ENCODE measurements at places on chromosomes 11 and 22.
A peak's percentile ranks its signal among the peaks of the same experiment; 100 is the strongest.

DNA sequence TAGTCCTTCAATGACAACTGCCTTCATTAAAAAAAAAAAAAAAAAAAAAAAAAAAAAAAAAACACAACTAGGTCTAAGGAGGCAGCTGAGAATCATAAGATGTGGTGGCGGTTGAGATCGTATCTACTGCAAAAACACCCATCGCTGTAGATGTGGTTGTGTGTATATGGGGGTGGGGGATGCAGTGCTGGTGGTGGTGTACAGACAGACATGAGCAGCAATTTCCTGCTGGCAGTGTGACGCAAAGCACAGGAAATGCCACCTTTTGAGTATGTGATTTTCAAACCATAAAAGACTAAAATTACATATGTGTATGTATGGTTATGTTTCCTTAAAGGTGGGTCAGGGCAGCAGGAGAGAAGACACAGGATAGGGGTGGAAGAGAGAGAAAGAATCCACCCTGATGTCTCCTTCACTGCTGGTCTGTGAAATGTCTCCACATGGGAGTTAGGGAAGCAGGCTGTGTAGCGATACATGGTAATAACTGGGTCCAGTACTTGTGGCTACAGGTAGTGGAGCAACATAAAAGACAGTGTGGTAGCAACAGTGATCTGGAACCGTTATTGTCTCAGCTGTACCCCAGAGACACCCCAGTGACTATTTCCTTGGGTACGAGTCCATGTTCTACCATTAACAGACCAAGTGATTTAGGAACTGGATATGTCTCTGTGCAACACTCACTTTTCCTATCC is 57.9 kb downstream of the SYTL2 start:
- no peak overlapping the region for H3K4me3 ChIP-seq
- no peak for DNase-seq
- H3K36me3 ChIP-seq = no peaks in the 10 kb centered on the region
- H3K27ac ChIP-seq = no peak overlapping the region
- no peaks in the 10 kb centered on the region for H3K27me3 ChIP-seq
- peaks cover 3% of the 10 kb centered on the region for H3K4me1 ChIP-seq

DNA sequence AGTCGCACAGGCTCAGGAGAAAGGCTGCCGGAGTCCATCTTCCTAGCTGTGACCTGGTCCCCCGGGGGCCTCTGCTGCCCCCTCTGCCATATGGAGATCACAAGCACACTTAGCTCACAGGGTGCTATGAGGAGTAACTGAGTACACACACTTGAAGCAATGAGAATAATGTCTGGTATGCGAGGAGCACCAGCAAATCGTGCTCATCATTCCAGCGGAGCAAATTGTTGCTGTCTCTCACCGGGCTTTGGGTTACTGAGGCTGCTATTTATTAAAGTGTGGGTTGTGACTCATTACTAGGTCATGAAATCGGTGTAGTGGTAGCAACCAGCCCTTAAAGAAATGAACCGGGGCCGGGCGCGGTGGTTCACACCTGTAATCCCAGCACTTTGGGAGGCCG is 48.1 kb upstream of the EIF3D start:
- no peak overlapping the region for H3K27ac ChIP-seq
- no peaks in the 10 kb centered on the region for H3K27me3 ChIP-seq
- H3K4me3 ChIP-seq = no peak overlapping the region
- no peaks in the 10 kb centered on the region for H3K36me3 ChIP-seq

GRCh38 chr22:46774253-46774979 is 12.0 kb downstream of the TBC1D22A start:
- no peaks in the 10 kb centered on the region for H3K36me3 ChIP-seq
- H3K27me3 ChIP-seq = no peaks in the 10 kb centered on the region
- DNase-seq = no peak
- H3K4me3 ChIP-seq = no peak overlapping the region
- H3K4me1 ChIP-seq = peaks cover 12% of the 10 kb centered on the region

GRCh38 chr11:95108159-95108611 is 18.5 kb downstream of the ENDOD1 start:
- no peak overlapping the region for H3K27ac ChIP-seq
- peak; percentile 40 for DNase-seq
- H3K36me3 ChIP-seq = no peaks in the 10 kb centered on the region
- no peak overlapping the region for H3K4me3 ChIP-seq

DNA sequence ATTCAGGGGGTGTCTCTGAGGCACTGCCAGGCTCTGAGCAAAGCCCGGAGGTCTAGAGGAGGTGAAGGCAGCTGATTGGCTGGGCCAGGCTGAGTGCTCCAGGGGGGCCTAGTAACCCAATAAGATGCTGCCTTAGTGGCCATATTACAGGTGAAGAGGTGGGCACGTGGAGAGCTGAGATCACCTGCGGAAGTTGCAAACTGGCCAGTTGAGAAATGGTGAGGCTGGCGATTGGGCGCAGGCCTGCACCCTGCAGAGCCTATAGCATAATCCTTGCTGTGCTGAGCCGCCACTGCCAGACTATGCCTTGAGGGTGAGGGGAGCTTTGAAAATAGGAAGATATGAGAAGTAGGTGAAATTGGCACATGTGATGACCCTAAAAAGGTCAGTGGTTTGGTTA is 21.7 kb downstream of the DERL3 start:
- no peaks in the 10 kb centered on the region for H3K27me3 ChIP-seq
- no peak for DNase-seq
- no peak overlapping the region for H3K27ac ChIP-seq
- no peaks in the 10 kb centered on the region for H3K4me1 ChIP-seq

DNA sequence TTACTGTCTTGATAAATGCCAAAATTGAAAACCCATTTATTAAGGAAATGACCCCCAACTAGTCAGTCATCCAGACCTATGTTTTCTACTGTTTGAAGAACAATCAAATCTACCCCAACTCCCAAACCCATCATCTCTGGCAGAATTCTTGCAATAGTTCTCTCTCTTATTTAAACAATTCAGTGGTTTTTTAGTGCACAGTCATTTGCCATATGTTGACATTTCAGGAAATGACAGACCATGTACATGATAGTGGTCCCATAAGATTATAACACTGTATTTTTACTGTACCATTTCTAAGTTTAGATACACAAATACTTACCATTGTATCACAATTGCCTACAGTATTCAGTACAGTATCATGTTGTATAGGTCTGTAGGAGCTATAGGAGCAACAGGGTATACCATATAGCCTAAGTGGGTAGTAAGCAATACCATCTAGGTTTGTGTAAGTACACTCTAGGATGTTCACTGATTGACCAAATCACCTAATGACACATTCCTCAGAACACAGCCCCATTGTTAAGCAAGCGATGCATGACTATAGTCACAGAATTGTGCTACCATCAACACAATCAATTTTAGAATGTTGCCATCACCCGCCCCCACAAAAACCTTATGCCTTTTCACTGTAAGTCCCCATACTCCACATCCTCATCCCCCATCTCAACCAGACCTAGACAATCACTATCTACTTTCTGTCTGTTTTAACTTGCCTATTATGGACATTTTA is 41.8 kb downstream of the MMP20 start:
- H3K4me1 ChIP-seq = no peaks in the 10 kb centered on the region
- no peaks in the 10 kb centered on the region for H3K27me3 ChIP-seq
- H3K27ac ChIP-seq = no peak overlapping the region
- no peak for DNase-seq
- H3K4me3 ChIP-seq = no peak overlapping the region

DNA sequence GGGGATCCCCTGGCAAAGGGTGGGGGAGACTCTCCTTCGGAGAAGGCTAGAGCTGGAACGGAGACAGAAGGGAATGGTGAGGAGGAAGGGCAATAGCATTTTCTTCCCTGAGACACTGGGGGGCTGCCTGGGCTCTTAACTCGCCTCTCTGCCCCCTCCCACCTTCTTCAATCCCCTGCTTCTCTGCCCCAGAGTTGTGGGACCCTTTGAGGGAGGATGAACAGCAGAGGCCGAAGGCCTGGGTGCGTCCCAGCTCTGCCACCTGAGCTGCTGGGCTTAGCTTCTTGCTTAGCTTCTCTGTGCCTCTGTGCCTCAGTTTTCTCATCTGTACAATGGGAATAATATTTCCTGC is 72.4 kb downstream of the RTL6 start:
- no peak overlapping the region for H3K27ac ChIP-seq
- peaks cover 4% of the 10 kb centered on the region for H3K4me1 ChIP-seq
- no peak for DNase-seq
- no peak overlapping the region for H3K4me3 ChIP-seq
- no peaks in the 10 kb centered on the region for H3K36me3 ChIP-seq

- peaks cover 2% of the 10 kb centered on the region for H3K36me3 ChIP-seq
- H3K27me3 ChIP-seq = no peaks in the 10 kb centered on the region
- H3K4me3 ChIP-seq = no peak overlapping the region
- no peaks in the 10 kb centered on the region for H3K4me1 ChIP-seq
These were observed 20.8 kb upstream of the RBM4B start for GRCh38 chr11:66698491-66698890.

DNA sequence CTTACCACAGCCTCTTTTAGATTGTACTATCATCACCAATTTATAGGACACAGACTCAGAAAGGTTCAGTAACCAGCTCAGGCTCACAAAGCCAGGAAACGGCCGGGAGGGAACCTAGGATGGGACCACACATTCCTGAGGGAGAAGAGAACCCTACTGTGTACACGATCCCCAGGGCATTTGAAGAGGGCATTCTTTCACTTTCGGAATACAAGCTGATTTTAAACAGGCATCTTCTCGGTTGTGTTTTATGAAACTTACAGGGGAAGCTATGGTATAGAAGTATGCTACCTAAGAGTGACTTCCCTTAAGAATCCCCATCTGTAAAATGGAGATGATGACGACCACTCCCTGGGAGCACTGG is 19.0 kb downstream of the SMCO4 start:
- no peak overlapping the region for H3K27ac ChIP-seq
- H3K4me3 ChIP-seq = no peak overlapping the region
- peaks cover 8% of the 10 kb centered on the region for H3K4me1 ChIP-seq

DNA sequence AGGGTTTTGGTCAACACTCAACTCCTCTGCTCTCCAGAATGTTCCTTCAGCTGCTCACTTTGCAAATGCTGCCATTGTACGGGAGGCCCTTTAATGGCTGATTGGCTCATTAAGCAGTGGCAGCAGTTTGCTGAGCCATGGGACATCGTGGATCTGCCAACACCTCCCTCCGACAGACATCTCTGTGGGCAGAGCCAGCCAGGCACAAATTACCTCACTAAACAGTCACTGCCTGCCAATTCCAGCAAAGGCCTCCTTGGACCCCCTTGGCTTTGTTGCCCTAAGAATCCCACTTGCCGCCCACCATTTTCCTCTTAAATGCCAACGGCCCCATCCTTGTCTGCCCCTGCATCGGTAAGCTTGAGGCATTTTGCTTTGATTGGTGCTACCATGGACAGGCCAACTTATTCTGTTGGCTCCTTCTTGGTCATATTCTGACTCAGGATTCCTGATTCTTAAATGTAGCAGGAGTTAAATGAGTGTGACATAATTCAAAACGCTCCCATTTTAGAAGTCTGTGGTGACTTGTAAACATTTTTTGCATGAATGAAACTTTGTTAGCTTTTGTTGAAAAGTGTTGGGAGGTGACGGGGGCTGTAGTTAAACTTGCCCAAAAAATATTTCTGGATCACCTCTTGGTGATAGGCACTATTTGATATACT is 57.5 kb upstream of the LMO2 start:
- H3K36me3 ChIP-seq = no peaks in the 10 kb centered on the region
- H3K27me3 ChIP-seq = no peaks in the 10 kb centered on the region
- no peak for DNase-seq
- H3K27ac ChIP-seq = no peak overlapping the region
- no peak overlapping the region for H3K4me3 ChIP-seq

GRCh38 chr22:33274214-33275072 is 216.3 kb upstream of the SYN3 start:
- peak; percentile 69 for DNase-seq
- H3K27ac ChIP-seq = no peak overlapping the region
- no peaks in the 10 kb centered on the region for H3K36me3 ChIP-seq
- no peaks in the 10 kb centered on the region for H3K27me3 ChIP-seq
- H3K4me3 ChIP-seq = no peak overlapping the region
- H3K4me1 ChIP-seq = no peaks in the 10 kb centered on the region

DNA sequence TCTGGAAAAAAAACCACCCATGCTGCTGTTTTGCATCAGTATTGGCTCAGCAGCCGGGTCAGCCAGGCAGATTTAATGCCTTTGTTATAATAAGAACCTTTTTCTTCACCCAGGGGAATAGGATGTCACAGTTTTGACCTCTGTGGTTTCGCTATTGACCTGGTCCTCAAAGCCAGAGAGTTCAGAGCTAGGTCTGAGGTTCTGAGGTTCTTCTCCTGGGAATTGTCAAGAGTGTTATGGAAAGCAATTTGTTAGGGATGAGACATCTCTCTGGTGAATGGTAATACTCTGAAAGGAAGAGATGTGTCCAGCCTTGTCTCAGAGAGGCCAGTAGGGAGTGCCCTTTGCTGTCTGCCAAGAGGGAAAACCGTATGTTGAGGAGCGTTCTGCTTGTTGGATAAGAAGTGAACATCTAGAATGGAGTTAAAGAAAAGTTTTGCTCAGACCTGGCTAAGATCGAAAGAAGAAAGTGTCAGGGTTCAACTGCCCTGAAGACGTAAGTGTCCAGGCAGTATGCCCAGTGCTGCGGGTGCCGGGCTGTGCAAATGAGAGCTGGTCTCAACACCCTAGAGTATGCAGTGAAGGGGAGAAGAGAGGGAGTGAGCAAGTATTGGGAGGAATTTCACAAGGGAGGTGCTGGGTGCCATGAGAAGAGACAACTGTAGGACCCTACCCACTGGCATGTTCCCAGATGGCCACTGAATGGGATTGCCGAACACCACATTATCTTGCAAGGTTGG is 150.9 kb upstream of the TTC12 start:
- no peaks in the 10 kb centered on the region for H3K4me1 ChIP-seq
- H3K4me3 ChIP-seq = no peak overlapping the region
- H3K27ac ChIP-seq = no peak overlapping the region
- no peak for DNase-seq

- H3K4me3 ChIP-seq = no peak overlapping the region
- H3K27me3 ChIP-seq = peaks cover 18% of the 10 kb centered on the region
- no peaks in the 10 kb centered on the region for H3K36me3 ChIP-seq
- no peak overlapping the region for H3K27ac ChIP-seq
These were observed 1.4 kb upstream of the NEFH start for GRCh38 chr22:29478326-29479276.

- H3K4me3 ChIP-seq = no peak overlapping the region
- peaks cover 10% of the 10 kb centered on the region for H3K4me1 ChIP-seq
- H3K27ac ChIP-seq = peak overlapping the region; percentile 62
- peak; percentile 88 for DNase-seq
- no peaks in the 10 kb centered on the region for H3K36me3 ChIP-seq
These were observed 23.9 kb downstream of the FADD start for GRCh38 chr11:70226967-70227366.

DNA sequence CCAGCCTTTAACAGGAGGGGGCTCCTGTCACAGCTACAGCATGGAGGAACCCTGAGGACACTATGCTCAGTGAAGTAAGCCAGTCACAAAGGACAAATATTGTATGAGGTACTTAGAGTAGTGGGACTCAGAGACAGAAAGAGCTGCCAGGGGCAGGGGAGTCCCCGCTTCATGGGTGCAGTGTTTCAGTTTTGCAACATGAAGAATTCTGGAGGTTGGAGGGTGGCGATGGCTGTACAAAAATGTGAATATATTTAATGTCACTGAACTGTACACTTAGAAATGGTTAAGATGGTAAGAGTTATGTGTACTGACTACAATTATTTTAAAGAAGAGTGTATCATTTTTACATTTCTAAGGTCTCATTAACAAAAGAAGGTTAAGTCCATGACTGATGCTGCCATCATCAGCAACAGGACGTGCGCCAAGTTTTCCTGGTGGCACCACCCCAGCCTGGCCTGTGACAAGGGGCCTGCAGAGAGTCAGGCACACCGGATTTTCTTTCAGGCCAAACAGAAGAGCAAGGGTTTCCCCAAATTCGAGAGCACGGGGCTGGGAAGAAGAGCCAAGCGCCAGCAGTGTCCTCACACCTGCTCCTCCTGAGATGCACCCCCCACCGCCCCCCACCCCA is 22.1 kb downstream of the YPEL1 start:
- no peak for DNase-seq
- no peak overlapping the region for H3K27ac ChIP-seq
- no peaks in the 10 kb centered on the region for H3K36me3 ChIP-seq

Measured in mesendoderm (in vitro differentiated cells).